ENCODE measurements at places on chromosomes 1 and 21.

DNA sequence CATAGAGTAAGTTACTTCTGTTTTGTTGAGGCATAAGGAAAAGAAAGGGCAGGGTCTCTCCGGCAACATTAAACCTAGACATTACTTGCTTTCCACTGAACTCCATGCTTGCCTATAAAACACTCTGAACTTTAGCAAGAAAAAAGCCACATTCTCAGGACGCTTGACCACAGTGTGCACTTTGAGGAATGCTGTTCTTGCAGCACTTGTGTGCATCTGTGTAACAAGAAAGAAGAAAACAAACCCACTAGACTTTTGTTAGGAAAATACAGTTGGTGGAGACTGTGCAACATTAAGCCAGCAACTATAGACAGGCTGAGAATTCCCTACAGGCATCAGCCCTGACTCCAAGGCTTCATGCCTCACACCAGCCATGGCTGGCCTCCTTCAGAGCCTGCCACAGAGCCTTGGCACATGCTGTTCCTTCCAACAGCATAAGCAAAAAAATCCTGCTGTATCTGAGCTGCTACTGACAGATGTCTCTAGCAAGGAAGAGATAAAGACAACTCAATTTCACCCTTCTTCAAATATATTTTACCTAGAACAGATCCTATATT lies 5.8 kb downstream of the PDZK1 start:
- DNase-seq, result no peak

GRCh38 chr1:218850367-218850766 lies 323.3 kb upstream of the LYPLAL1 start:
- DNase-seq, result no peak

DNA sequence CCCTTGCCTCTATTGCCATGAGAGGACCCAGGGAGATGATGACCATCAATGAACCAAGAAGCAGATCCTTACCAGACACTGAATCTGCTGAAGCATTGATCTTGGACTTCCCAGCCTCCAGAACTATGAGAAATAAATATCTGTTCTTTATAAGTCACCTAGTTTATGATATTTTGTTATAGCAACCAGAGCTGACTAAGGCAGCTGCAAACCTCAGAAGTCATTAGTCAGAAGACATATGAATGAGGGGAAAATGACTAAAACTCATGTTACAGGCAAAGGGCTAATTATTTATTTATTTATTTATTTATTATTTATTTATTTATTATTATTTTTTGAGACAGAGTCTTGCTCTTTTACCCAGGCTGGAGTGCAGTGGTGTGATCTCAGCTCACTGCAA lies 321.1 kb downstream of the TGFB2 start:
- no peak for DNase-seq

- no peak for DNase-seq
These were observed 34.0 kb upstream of the CTPS1 start for GRCh38 chr1:40945491-40945973.

- peak; percentile 85 for DNase-seq
These were observed 214.2 kb downstream of the RERE start for GRCh38 chr1:8603220-8603616.

GRCh38 chr1:230677200-230677599 lies 34.9 kb downstream of the COG2 start:
- no peak for DNase-seq

DNA sequence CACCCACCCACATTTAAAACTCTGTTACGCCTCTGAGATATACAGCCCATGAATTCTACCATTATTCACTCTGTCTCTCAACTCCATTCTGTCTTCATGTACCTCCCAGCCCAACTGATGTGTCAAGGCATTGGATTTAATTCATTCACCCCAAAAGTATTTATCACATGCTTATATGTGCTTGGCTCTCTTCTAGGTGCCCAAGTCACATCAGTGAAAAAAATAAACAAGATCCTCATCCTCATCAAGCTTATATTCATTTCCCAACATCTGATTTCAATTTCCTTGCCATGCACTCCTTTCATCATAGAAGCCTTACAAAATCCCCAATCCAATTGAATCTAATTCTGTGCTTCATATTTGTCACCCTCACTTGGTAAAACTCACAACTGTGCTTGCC lies 967.6 kb downstream of the LTN1 start:
- DNase-seq, result no peak

- no peak for DNase-seq
These were observed 96.6 kb downstream of the SEC16B start for GRCh38 chr1:177873238-177873637.

GRCh38 chr1:98027103-98027705 lies 106.4 kb upstream of the DPYD start:
- no peak for DNase-seq

DNA sequence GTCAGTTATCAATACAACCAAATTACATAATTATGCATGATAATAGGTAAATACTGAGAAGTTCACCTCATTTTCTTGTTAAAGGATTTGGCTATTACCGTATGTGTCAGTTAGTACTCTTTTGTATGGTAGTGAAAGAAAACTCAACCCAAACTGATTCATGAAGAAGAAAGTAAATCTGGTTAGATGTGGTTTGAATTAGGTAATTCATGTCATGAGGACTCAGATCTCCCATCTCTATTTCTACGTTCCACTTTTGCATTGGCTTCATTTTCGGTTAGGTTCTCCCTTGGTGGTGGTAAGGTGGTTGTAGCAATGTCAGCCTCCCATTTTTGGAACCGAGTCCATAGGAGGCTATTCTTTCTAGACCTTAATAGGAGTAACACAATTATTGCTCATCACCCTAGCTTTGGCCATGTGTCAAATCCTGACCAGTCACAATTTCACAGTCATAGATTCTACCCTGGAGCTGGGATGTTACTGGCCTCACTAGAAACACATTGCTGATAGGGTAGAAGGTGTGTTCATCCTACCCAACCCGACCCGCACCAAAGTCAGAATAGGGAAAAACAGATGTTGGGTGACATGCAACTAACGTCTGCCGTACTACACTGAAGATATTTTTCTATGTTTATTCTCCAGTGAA lies 97.6 kb downstream of the OSBPL9 start:
- DNase-seq, result no peak

Data from NCI-H345 (cell line).